ENCODE measurements at places on chromosomes 6 and 20.

- no peaks in the 10 kb centered on the region for H3K36me3 ChIP-seq
- H3K27ac ChIP-seq: no peak overlapping the region
- no peaks in the 10 kb centered on the region for H3K4me1 ChIP-seq
- H3K4me3 ChIP-seq: no peak overlapping the region
- H3K27me3 ChIP-seq: no peaks in the 10 kb centered on the region
- no peak for DNase-seq
Observed at GRCh38 chr6:23503173-23503572, 622.8 kb upstream of the NRSN1 start.

GRCh38 chr6:119171864-119172588 is 93.6 kb upstream of the FAM184A start:
- peaks cover 5% of the 10 kb centered on the region for H3K36me3 ChIP-seq
- H3K27me3 ChIP-seq: no peaks in the 10 kb centered on the region
- DNase-seq: no peak
- H3K4me1 ChIP-seq: no peaks in the 10 kb centered on the region
- H3K27ac ChIP-seq: no peak overlapping the region
- no peak overlapping the region for H3K4me3 ChIP-seq

DNA sequence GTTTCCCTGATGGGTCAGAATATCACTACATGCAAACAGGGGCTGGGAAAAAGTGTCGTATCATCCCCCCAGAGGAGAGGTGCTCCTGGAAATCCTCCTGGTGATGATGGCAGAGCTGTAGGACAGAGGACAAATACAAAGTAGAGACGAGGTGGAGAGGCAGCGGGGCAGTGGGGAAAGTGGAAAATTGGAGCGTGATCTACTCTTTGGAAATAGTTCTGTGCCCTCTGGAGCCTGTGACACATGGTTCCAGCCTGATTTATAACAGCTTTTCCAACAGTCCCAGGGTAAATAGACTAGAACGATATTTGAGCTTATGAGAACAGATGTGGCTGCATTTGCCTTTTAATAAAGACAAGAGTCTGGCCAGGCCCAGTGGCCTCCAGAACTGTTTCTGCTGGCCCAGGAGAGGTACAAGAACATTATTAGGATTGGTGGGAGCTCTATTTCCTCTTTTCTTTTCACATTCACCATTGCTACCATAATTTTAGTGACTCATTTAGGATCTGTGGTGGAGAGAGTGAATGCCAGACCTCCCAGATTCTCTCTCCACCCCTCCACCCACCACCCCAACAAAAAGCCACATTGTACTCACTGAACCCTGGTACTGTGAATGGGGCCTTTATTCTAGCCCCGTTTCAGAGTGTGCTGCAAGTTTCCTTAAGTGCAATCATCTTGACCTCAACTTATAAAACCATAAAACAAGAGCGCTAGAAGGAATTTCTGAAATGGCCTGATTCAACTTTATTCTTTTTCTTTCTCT is 78.3 kb downstream of the BTBD3 start:
- no peak for DNase-seq
- H3K4me3 ChIP-seq: no peak overlapping the region
- peaks cover 9% of the 10 kb centered on the region for H3K4me1 ChIP-seq
- H3K36me3 ChIP-seq: no peaks in the 10 kb centered on the region
- H3K27ac ChIP-seq: no peak overlapping the region

- no peaks in the 10 kb centered on the region for H3K27me3 ChIP-seq
- H3K4me1 ChIP-seq: no peaks in the 10 kb centered on the region
- no peaks in the 10 kb centered on the region for H3K36me3 ChIP-seq
- no peak overlapping the region for H3K4me3 ChIP-seq
Observed at GRCh38 chr6:149118737-149119653, 198.5 kb upstream of the TAB2 start.
